ENCODE measurements at places on chromosomes 2 and 18. TPM values are rescaled to one million over a fixed set of nuclear protein-coding genes. Genes with fewer than 3 reads are reported as not detected.

Gene CMPK2
- total RNA-seq = 31.5 TPM

Gene CYS1
- not detected for total RNA-seq

DNA sequence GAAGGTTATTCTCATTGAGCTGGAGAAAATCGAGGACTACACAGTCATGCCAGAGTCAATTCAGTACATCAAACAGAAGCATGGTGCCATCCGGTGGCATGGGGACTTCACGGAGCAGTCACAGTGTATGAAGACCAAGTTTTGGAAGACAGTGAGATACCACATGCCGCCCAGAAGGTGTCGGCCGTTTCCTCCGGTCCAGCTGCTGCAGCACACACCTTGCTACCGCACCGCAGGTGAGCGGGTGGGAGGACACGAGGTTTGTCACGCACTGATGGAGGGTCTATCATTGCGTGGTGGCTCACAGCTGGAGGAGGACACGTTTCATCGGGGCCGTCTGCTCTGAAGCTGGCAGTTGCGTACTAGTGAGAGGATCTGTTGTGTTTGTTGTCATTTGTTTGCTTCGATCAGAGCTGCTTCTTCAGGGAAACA, 48.2 kb downstream of the IL1RL2 start:
- DNase-seq = peak; percentile 19

- no peak for DNase-seq
Measured at GRCh38 chr2:12504443-12504842, 212.3 kb upstream of the TRIB2 start.

Gene HRH4
- 0.54 TPM for total RNA-seq

GRCh38 chr2:14654835-14655282, 22.3 kb downstream of the LRATD1 start:
- no peak for DNase-seq

GRCh38 chr2:199988151-199988550, 32.8 kb downstream of the MAIP1 start:
- DNase-seq = peak; percentile 55

All from hematopoietic multipotent progenitor cell (in vitro differentiated cells).